ENCODE measurements at places on chromosomes 4 and X.

- no peak for DNase-seq
These were observed 58.6 kb downstream of the MSX1 start for GRCh38 chr4:4918067-4918466.

DNA sequence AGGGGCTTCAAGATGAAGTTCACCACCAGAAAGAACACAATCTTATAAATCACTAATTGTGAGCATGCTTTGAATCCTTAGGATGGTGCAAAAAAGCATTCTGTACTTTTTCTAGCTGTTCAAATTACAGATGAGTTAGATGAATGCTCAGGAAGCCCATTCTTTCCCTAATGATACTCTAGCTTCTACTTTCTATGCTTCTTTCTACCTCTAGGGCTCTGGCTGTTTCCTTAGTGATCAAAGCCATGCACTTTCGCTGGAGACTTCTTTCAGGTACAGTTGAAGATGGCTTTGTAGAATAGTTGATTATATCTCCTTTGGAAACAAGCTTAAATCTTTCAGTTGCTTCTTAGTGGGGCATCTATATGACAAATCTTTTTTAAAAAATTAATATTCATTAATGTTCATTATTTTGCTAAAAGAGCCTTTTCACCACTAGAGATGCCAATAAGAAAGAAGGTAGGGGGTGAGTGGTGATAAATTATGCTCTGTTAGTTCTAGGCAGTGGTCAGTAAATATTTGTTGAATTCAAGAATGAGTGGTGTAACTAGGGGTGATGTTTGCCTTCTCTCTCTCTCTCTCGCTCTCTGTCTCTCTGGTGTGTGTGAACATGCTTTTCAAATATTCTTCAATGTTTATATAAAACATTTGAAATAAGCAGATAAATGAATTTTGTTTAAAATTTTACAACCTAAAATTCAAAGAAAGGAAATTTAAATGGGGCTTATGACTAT, 169.4 kb downstream of the GLUD2 start:
- DNase-seq: no peak

- DNase-seq: peak; percentile 25
These were observed 38.8 kb downstream of the MSN start for GRCh38 chrX:65706041-65706828.

DNA sequence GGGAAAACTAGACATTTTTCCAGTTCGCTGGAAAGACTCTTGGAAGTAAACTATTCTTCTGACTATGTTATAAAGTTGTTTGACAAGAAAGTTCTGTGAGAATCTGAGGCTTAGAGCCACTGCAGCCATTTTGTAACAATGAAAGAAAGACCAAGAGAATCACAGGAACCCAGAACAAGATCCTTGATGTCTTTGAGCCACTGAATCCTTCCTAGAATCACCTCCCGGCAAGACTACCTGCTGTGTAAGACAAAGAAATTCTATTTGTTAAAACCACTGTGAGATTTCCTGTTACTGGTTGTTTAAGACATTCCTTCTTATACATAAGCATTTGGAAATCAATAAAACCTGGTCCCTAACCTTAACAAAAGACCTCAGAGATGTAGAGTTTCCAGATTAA, 175.7 kb upstream of the RASGEF1B start:
- no peak for DNase-seq

- DNase-seq: no peak
These were observed 31.3 kb downstream of the HAND2 start for GRCh38 chr4:173498771-173499170.

- no peak for DNase-seq
These were observed 36.6 kb downstream of the SYTL4 start for GRCh38 chrX:100695302-100695701.

DNA sequence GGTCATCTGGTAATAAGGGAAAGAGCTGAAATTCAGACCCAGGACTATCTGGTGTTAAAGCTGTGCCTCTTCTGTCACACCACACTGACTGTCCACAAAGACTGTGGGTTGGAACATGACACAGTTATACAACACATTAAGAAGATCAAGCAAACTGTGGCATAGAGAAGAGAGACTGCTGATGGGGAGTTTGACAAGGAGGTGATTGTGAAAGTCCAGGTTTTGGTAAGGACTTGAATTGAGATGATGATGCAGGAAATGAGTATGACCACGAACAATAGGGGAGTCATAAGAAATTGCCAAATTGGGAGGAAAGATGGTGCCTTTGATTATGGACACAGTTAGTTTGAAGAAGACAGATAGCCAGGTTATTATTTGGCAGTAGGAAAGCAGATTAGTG, 163.4 kb downstream of the PDGFRA start:
- no peak for DNase-seq

- DNase-seq: no peak
These were observed 23.9 kb upstream of the GPR34 start for GRCh38 chrX:41664908-41665307.

- no peak for DNase-seq
These were observed 61.6 kb upstream of the TEX13A start for GRCh38 chrX:105282077-105282476.

DNA sequence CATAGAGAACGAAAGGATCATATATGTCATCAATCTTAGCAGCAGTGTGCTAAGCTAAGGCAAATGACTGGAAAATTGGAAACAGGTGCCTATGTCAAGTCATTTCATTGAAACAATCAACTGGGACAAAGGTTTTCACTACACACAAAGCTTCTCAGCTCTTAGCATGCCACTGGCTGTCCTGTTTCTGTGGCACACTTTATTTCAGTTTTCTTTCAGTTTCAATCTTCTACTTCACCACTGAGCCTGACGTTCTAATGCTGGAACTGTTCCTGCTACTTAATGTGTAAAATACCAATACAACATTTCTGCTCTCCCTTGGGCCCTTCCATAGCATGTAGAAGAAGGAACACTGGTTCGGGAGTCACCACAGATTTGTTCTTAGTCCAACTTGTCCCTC, 378.3 kb upstream of the FMR1 start:
- no peak for DNase-seq

DNA sequence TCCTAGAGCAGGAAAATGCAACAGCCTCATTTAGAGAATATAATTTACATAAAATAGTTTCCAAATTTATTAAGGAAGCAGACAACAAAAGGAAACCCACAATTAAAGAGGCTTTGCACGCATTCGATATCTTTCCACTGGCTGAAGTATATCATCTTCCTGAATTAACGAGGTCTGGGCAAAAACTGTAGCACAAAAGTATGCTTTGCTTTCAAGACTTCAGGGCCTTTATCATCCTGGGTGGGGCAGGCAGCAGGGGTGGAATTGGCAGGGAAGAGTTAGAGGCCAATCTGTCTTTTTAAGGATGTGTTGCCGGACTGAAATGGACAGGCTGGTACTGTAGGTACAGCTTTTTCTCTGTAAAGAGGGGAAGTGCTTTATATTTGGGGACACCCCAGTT, 17.0 kb upstream of the STX18 start:
- DNase-seq: no peak

DNA sequence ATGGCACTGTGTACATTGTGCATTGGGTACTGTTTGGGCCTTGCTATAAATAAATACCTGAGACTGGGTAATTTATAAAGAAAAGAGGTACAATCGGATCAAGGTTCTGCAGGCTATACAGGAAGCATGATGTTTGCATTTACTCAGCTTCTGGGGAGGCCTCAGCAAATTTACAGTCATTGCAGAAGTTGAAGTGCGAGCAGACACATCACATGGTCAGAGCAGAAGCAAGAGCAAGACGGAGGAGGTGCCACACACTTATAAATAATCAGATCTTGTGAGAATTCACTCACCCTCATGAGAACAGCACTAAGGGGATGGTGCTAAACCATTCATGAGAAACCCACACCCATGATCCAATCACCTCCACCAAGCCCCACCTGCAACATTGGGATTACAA, 505.0 kb downstream of the ARAP2 start:
- no peak for DNase-seq

GRCh38 chr4:110475881-110476818, at the start of gene ENPEP:
Gene ENPEP, plus strand, starts transcription at chr4:110476155. Its CDS starts 260 bp downstream, at chr4:110476415.
- DNase-seq: no peak

- DNase-seq: no peak
These were observed 135.5 kb downstream of the REPS2 start for GRCh38 chrX:17081968-17082367.

DNA sequence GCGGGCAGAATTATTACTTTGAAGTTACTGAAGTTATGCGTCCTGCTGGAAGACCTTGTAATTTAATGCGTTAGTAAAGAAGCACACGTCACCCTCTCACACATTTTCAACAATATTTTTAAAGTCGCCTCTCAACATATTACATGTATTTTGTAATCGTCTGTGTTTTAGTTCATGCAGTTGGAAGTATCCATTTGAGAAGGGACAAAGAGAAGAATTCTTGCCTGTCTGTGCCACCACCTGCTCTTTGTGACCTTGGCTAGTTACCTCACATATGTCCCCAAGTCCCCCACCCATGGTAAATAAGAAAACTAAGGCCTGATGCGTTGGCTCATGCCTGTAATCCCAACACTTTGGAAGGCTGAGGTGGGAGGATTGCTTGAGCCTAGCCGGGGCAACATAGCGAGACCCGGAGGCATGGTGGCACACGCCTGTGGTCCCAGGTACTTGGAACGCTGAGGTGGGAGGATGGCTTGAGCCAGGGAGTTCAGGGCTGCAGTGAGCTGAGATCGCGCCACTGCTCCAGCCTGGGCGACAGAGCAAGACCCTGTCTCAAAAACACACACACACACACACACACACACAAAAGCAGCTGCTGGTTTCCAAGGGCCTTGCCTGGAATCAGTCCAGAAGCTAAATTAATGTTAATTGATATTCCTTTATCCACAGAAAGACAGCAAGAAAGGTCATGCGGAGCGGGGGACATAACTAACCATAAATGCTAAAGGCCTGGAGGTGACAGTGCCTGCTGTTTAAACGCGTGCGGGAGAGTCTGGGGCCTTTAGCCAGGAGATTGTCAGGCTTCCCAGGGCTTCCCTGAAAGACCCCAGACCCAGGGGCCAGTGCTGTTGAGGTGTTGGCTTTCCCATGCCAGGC, 811 bp downstream of the TMEM187 start:
- DNase-seq: no peak

GRCh38 chr4:69088473-69088872, 7.8 kb upstream of the UGT2B7 start:
- DNase-seq: no peak

- DNase-seq: no peak
These were observed 173.4 kb downstream of the DHRSX start for GRCh38 chrX:2327423-2327822.

DNA sequence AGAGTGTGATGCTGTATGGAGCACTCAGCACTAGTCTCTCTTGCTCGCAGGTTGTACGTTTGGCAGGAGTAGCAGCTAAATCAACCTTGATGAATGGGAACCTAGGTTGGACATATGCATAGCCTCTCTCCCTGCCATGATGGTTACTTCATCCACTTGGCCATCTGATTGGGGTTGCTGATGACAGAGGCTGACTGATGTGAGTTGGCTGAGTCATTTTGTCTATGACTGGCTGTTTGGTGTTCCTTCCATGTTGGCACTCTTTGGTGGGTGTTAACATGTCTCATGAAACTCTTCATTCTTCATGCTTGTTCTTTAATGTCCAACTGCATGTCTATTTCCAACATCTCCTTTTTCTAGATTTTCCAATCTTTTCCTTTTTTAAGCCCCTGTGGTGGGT, 31.6 kb upstream of the SPARCL1 start:
- DNase-seq: no peak

DNA sequence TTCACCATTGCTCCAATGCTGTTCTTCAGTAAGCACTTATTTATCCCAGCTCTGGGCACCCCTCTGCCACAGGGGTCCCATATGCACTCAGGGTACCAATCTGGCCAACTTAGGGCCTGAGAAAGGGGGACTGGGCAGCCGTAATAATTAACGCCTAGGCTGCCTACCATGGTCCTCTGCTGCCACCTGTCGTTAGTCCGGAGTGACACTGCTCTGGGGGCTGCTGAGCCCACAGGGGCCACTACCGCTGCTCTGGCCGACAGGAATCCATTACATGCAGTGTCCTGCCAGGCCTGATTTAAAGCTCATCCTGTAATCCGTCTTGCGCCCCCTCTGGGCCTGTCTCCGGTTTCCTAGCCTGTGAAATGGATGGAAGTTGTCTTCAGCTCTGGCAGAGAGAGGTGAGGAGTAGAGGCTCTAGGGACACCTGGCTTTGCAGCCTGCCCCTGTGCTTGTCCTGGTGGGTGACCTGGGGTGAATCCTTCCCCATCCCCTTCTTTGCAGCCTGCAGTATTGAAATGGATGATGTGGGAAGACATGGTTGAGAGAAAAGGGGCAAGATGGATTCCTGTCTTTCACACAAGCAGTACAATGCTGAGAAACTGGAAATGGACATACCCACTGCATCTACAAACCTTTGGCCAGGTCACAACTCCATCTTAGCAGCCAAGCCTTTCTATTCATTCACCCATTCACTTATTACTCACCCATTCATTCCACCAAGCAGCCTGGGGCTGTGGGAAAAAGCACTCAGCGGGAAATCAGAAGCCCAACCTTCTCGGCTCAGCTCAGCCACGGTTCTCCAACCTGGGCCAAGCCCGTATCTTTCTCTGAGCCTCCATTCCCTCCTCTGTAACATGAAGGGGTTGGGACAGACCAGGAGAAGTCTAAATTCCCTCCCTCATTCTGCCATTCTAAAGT, 116.3 kb upstream of the NALF2 start:
- DNase-seq: no peak

GRCh38 chr4:121339307-121339706, 41.5 kb downstream of the QRFPR start:
- no peak for DNase-seq

DNA sequence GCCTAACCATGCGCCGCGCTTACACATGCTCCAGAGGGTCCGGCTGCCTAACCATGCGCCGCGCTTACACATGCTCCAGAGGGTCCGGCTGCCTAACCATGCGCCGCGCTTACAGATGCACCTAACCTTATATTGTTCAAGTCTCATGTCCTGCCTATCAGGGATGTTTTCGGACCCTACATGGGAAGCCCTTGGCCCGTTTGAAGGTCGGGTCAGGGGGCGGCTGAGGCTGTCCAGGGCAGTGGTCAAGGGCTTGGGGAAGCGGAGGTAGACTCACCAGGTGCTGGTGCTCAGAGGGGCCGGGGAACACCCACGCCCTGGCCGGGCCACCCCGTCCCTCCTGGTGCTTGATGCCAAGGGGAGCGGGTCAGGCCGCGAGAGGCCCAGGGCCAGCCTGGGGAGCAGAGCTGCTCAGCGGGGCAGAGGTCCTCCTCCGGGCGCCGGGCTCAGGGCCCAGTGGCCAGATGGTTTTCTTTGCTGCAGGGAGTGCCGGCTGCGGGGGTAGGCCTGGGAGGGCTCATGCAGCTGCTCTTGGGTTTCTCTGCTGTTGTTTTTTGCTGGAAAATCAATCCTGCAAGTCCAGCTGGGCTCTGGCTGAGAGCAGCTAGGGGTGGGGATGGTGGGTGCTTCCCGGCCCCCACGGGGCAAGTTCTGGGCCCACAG, 35.4 kb upstream of the SPON2 start:
- no peak for DNase-seq

- no peak for DNase-seq
These were observed 51.7 kb upstream of the ATP8A1 start for GRCh38 chr4:42708625-42709024.

- DNase-seq: no peak
These were observed 156.8 kb upstream of the RASGEF1B start for GRCh38 chr4:81628489-81628888.

Measured in activated T-helper 1 cell treated with anti-CD3 and anti-CD28 coated beads, Interleukin-2, amount 50 U/mL, for 16 hours (primary cell).